ENCODE measurements at places on chromosomes 16 and 17.

DNA sequence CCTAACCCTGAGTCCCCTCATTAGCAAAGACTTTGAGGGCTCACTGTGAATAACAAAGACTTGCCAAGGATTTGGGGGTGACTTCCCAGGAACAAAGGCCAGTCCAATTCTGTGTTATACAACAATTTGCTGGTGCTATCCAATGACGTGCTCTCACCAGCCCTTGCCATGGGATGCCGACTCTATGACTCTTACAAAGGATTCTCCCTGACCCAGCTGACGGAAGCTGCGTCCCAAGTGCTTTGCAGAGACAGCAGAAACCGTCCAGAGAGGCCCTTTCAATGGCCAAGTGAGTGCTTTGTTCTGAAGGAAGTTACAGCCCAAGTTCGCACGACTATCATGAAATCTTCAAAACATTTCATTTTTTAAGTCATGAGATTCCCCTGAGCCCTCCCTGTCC is 345.3 kb upstream of the TNRC6C start:
- DNase-seq: no peak

DNA sequence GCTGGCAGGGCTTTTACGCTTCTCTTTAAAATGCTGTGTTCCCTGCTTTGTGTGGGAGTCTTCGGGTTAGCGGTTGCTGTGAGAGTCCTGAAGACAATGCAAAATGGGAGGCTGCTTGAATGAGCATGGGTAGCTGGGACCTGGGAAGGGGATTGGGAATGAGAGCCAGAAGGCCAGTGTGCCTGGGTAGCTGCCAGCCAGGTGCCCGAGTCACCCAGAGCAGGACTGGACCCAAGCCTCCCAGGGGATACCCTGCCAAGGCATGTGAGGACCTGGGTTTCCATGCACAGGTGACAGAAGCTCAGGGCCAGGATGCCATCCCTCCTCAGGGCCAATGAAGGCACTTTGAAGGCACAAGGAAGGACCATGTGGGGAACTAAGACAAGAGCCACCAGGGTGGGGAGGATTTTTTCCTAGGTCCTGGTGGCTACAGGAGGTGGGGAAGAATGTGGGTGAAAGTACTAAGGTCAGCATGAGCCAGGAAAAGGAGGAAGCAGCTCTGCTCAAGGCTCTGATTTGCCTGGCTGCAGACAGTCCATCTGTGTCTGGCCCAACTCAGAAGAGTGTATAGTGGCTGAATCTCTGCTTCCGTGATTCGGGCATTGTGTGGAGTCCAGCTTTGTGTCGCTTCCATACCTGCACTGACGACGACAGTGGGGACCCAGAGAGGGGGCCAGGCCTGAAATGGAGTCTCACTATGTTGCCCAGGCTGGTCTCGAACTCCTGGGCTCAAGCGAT is 20.5 kb downstream of the TMEM94 start:
- DNase-seq: no peak

GRCh38 chr16:17257426-17258023 is 213.2 kb downstream of the XYLT1 start:
- DNase-seq: no peak

DNA sequence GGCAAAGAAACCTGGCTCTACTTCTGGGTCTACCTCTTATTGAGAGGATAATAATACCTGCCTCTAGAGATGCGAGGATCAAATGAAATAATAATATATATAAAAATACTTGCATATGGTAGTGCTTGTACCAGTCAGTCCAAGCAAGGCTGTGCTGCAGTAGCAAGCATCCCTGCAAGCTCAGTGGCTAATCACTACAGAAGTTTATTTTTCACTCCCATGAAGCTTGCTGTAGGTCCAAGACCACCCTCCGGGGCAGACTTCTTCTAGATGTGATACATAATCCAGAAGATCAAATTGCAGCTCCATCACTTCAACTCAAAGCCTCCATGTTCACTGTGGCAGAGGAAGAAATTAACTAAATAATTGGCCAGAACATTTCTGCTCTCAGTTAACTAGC is 48.9 kb upstream of the NKD1 start:
- no peak for DNase-seq

DNA sequence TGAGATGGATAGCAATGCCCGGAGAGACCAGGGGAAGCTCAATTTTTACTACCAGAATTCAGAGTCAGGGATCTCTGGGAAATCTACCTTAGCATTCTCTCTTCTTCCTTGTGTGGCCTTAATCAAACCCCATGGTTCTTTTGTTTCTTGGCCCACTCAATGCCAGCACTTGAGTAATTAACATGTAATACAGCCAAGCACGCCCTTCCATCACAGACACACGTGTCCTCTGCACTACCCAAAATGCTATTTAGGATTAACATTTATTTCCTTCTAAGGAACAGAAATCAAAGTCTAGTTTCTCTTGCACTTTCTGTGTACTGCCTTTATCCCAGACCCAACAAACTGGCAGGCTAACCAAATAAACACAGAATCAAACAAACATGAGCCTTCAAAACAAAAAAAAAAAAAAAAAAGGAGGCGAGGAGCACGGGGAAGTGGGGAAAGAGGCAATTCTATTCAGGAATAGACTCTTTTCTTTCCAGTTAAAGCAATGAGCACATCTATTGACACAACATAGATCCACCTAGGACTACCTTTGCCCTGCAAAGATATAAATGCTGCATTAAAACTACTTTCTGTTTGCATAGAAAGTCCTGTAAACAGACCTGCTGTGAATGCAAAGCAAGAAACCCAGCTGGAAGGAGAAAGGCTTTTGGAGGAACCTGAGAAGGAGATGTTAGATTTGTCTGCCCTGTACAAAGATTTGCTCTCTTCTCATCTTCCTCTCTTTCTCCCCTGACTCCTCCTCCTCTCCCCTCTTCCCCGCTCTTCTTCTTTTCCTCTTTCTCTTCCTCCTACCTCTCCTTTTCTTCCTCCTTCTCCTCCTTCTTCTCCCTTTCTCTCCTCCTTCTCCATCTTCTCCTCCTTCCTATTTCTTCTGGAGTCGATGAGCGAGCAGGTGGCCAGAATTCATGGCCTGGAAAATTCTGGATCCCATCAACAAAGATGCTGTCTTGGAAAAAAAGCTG is 294.4 kb downstream of the NPIPA8 start:
- DNase-seq: no peak
